ENCODE measurements at places on chromosomes 1 and 21.
A peak's percentile ranks its signal among the peaks of the same experiment; 100 is the strongest.

DNA sequence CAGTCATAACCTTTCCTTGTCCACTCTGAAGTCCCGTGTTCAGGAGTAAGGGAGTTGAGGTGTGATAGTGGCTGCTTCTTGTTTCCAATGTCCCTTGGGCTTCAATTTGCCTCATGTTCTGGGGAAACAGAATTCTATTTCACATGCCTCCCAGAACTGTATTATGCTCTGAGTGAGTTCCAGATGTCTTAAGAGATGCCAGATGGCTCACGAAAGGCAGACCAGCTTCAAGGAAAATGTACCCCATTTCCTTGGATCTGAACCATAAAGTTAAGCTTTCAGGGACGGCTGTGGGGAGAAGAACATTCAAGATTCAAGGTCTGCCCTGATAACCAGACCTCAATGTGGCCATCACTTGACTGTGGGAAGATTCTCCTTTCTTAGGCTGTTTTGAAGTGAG, 42.4 kb downstream of the C1orf87 start:
- DNase-seq, result no peak

DNA sequence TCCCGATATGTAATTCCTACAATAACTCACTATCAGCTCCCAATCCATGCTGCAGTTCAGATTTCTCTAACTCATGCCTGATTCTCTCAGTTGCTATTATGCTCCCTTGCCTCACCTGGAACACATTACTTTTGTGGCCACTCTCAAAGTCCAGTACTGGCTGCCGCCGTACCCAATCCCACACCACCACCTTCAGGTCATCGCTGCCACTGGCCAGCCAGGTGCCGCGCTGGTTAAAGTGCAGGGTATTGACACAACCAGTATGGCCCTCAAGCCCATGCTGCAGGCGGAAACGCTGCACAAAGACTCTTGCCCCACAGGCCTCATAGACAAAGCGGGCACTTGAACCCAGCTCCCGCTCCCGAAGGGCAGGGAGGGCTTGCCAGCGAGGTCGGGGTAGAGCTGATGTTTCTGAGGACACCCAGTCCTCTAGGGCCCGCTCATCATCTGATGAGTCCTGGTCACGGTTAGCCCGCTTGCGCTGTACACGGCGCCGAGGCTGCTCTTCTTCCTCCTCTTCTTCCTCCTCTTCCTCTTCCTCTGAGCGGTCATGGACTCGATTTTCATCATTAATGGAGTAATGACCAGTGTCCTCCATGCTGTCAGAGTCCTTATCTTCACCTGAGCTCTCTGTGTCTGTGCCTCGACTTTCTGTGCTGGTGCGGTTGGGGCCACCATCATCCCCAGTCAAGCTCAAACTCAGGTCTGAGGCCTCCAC, 22.6 kb downstream of the DCAF8 start:
- no peak for DNase-seq

- no peak for DNase-seq
Observed at GRCh38 chr1:73042403-73042802, 760.1 kb upstream of the NEGR1 start.

DNA sequence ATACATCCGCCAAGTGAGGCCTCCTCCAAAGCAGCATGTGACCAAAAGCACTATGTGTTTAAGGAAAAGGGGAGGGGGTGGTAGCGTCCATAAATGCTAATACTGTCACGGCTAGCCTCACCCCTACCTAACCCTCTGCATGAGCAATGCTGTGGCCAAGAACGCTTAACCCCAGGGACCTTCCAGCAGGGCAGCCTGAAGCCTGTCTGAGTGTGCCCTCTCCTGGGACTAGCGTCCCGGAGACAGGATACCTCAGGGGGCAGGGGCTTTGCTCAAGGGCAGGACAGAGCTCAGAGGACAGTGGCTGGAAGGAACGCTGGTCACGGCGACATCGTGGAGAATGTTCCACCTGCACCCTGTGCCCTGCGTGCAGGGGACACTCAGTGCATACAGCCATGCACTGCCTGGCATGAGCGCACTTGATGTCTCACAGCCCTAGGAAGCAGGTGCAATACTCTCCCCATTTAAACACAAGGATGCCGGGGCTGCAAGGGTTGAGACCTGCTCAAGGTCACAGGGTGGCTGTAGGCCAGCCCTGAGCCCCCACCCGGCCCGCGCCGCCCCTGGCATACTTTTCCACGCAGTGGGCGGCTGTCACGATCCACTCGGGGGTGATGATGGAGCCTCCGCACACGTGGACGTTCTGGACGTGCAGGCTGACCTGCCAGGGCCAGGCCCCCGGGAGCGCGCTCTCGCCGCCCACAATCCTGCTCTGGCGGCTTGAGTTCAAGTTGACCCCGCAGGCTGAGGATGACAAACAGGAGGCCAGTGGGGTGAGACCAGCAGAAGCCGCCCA, 35.0 kb downstream of the TMPRSS2 start:
- no peak for DNase-seq

GRCh38 chr1:244326757-244327156, 125.0 kb downstream of the ADSS2 start:
- DNase-seq, result no peak

DNA sequence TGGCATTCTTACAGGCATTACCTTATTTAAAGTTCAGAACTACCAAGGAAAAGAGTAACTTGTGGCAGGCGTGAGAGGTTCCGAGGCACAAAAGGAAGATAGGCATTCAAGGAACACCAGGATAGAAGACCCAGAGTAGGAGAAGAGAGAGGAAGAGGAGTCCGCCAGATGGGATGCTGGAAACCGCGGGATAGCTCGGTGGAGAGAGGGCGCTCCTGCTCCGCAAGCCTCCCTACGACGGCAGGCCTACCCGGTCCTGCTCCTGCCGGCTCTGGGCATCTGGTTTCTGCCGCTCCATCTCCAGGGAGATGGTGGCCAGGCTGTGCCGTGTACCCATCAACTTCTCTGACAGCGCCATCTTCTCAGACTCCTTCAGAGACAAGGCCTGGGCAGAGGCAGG, 5.4 kb upstream of the NBPF1 start:
- peak; percentile 84 for DNase-seq

Measured in islet precursor cell (in vitro differentiated cells).